ENCODE measurements at places on chromosomes 4 and X. TPM values are rescaled to one million over a fixed set of nuclear protein-coding genes. Genes with fewer than 3 reads are reported as not detected.

DTHD1 gene
- not detected for total RNA-seq

CENPVL2 gene
- total RNA-seq, result not detected

GCNA gene
- 0.52 TPM for total RNA-seq

EXOC1L gene
- not detected for total RNA-seq

RBM47 gene
- 42.9 TPM for total RNA-seq

RELL1 gene
- total RNA-seq, result 69.7 TPM

RADX gene
- total RNA-seq, result 1.4 TPM

ZNF630 gene
- total RNA-seq, result 1.5 TPM

HTR2C gene
- total RNA-seq, result not detected

DDX60 gene
- total RNA-seq, result 16.7 TPM

TAB3 gene
- total RNA-seq, result 19.4 TPM

CD38 gene
- not detected for total RNA-seq

SPANXN4 gene
- not detected for total RNA-seq

DRD5 gene
- not detected for total RNA-seq

PAGE4 gene
- not detected for total RNA-seq

SLC2A9 gene
- total RNA-seq, result 0.80 TPM

HS6ST2 gene
- total RNA-seq, result 10.5 TPM

MAOA gene
- total RNA-seq, result 3.5 TPM

MAGEB2 gene
- not detected for total RNA-seq

CT83 gene
- total RNA-seq, result not detected

TMEM31 gene
- not detected for total RNA-seq

ERCC6L gene
- 6.6 TPM for total RNA-seq

IL21 gene
- total RNA-seq, result not detected

RNF212 gene
- total RNA-seq, result 3.5 TPM

OTUD6A gene
- not detected for total RNA-seq

IL2 gene
- not detected for total RNA-seq

GPRASP2 gene
- total RNA-seq, result 5.9 TPM

ASMT gene
- total RNA-seq, result not detected

ING2 gene
- 10.7 TPM for total RNA-seq

MAP3K15 gene
- total RNA-seq, result 1.7 TPM

CHRNA9 gene
- total RNA-seq, result not detected

ADGRG4 gene
- total RNA-seq, result not detected

SEC31A gene
- 98.8 TPM for total RNA-seq

TMPRSS11D gene
- not detected for total RNA-seq

RTL9 gene
- not detected for total RNA-seq

DIAPH2 gene
- total RNA-seq, result 5.9 TPM

DACH2 gene
- not detected for total RNA-seq

PRRG3 gene
- total RNA-seq, result not detected

All from epithelial cell of proximal tubule (primary cell).